ENCODE measurements at places on chromosomes 12 and 14. TPM values are rescaled to one million over a fixed set of nuclear protein-coding genes. Genes with fewer than 3 reads are reported as not detected.
A peak's percentile ranks its signal among the peaks of the same experiment; 100 is the strongest.

DNA sequence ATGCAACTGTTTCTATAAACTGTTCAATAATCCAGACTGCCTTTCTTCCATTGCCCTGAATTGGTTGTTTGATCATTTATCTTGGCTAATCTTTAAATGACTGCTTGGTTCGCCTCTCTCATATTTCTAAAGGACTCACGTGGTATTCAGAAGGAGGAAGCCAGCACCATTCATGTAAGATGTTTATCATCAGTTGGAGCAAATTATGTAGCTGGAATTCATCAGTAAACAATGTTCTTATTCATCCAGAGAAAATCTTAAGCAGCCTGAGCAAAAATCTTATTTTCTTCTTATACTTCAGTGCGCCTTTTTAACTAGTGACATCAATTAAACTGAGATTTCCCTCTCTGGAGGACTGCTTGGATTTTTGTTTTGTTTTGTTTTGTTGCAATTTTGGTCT lies 538.7 kb upstream of the TMEM132C start:
- DNase-seq: no peak

GRCh38 chr12:69108037-69108436 lies 131.3 kb upstream of the CPSF6 start:
- DNase-seq: no peak

DNA sequence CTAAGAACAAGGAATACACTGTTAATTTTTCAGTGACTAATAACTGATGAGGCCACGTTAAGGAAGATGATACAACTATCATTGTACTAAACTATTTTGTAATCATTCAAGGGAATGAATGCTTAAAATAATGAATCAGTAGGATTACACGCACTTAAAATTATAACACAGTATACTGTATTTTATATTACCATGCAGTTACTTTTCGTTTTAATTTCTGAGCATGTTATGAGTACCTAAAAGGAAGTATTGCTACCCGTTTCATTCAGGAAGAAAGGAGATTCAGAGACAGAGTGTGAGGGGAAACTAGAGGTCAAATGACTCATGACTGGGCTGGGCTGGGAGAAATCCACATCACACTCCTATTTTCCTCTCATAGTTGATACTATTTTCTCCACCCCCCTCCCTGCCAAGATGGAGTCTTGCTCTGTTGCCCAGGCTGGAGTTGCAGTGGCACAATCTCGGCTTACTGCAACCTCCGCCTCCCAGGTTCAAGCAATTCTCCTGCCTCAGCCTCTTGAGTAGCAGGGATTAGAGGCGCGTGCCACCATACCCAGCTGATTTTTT lies 202.0 kb downstream of the PPM1H start:
- DNase-seq: no peak

GRCh38 chr14:23561259-23561658 lies 5.2 kb downstream of the THTPA start:
- DNase-seq: no peak

DNA sequence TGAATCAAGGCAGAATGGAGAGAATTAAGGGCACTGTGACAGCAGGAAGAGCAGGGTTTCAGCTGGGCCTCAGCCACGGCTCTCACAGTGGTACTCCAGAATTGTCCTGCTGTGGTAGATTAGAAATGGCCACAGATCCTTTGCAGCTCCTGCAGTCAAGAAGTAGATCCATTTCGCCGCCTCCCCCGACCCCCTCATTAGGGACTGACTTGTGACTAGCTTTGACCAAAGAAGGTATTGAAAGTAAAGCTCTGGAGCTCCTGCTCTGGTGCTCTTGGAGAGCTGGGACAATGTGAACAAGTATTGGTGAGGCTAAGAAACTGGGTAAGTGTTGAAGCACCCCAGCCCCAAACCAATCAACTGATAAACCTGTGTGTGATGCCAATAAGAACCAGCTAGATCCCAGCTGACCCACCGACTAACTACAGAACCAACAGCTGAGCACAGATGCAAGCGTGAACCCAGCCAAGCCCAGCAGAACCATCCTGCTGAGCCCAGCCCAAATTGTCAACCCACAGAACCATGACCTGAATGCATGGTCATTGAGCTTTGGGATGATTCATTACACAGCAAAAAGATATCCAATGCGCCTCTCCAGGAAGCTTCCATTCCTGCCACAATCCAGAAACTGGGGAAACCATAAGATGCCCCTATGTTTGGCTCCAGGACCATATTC lies 50.7 kb downstream of the JAG2 start:
- DNase-seq: peak; percentile 26

Gene ABCD2
- 9.4 TPM for total RNA-seq

Gene JPH4
- 0.24 TPM for total RNA-seq

Gene LTBP2
- 7.6 TPM for total RNA-seq
